ENCODE measurements at places on chromosomes 16 and 17.

DNA sequence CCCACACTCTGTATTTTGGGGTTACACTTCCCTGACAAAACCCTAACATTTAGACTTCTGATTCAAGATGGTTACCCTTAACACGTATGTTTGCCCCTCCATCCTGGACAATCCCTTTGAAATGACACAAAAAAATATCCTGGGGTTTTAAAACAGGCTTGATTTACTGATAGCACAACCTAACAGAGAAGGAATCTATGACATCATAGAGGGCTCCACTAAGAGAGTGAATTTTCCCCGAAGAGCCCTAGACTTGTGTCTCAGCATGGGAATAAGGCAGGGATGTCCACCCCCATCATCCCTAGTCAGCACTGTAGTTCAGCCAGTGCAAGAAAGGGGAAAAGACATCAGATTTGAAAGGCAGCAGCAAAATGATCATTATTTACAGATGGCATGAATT, 15.8 kb upstream of the SRCIN1 start:
- DNase-seq = no peak

GRCh38 chr17:45060382-45060796, 728 bp upstream of the NMT1 start:
- DNase-seq = no peak

DNA sequence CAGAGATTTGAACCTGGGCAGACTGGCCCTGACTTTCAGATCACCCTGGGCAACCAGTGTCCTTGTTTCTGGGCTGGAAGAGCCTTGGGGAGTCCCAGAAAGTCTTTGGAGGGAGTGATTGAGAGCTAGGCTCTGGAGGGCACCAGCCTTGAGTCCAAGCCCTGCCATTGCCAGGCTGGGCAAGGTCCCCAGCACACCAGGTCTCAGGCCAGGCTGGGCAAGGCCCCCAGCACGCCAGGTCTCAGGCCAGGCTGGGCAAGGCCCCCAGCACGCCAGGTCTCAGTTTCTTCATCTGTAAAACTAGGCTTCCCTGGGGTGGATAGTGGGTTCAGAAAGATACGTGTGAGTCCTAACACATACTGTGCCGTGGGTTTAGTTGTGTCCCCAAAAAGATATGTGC, 135.0 kb downstream of the IRF8 start:
- DNase-seq = no peak

DNA sequence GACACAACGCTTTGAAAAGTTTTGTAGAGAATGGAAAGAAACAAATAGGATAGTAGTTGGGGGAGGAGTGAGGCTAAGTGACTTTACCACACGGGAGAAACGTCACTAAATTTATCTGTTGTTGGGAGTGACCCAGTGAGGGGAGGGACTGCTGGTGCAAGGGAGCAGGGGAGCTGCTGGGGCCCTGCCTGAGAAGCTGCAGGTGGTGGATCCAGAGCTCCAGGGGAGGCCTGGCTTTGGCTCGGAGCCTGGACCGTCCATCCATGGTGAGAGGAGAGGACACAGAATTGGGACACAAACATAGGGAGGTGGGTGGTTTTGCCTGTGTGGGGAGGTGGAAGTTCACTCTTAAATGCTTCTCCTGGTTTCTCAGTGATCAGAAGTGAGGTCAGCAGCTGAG, 107.6 kb downstream of the GOSR1 start:
- DNase-seq = no peak

DNA sequence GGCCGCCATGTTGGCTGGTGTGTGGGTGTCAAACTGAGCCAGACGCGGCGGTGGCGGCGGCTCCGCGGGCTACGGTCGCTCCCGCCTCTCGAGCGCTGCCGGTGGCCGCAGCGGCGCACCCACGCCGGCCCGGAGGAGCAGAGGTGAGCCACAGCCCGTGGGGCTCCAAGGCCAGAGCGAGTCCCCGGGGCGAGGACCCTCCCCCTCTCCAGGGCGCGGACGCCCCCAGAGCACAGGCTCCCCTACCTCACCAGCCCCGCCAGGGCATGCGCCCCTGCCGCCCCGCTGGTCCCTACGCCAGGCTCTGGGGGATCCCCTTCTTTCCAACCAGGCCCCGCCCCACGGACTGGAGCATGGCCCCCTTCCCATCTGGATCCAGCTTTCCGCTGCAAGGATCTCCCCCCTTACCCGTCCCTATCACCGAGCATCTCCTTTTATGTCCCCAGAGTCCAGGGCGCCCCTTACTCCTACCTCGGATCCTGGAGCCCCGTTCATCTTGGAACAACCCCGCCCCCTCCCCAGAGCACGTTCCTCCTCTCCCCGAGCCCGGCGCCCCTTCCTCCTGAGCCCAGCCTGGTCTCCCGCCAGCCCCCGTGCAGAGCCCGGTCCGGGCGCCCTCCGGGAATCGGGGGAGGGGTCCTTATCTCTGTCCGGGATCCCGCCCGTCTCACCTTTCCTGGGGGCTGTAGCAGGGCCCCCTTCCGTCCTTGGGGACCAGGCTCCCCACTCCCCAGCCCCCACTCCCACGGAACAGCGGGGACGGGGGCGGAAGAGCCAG, 412 bp downstream of the EPN2 start:
- DNase-seq = peak; percentile 16

- DNase-seq = no peak
Measured at GRCh38 chr17:26731005-26731921, 562.7 kb upstream of the WSB1 start.

DNA sequence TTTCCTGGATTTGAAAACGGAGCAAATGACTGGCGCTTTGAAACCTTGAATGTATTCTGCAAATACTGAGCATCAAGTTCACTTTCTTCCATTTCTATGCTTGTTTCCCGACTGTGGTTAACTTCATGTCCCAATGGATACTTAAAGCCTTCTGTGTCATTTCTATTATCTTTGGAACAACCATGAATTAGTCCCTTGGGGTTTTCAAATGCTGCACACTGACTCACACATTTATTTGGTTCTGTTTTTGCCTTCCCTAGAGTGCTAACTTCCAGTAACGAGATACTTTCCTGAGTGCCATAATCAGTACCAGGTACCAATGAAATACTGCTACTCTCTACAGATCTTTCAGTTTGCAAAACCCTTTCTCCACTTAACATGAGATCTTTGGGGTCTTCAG, 32.3 kb downstream of the BRCA1 start:
- no peak for DNase-seq

GRCh38 chr17:3526491-3526890, 31.1 kb downstream of the TRPV3 start:
- no peak for DNase-seq

- no peak for DNase-seq
Measured at GRCh38 chr16:88983165-88983564, 6.2 kb upstream of the CBFA2T3 start.

DNA sequence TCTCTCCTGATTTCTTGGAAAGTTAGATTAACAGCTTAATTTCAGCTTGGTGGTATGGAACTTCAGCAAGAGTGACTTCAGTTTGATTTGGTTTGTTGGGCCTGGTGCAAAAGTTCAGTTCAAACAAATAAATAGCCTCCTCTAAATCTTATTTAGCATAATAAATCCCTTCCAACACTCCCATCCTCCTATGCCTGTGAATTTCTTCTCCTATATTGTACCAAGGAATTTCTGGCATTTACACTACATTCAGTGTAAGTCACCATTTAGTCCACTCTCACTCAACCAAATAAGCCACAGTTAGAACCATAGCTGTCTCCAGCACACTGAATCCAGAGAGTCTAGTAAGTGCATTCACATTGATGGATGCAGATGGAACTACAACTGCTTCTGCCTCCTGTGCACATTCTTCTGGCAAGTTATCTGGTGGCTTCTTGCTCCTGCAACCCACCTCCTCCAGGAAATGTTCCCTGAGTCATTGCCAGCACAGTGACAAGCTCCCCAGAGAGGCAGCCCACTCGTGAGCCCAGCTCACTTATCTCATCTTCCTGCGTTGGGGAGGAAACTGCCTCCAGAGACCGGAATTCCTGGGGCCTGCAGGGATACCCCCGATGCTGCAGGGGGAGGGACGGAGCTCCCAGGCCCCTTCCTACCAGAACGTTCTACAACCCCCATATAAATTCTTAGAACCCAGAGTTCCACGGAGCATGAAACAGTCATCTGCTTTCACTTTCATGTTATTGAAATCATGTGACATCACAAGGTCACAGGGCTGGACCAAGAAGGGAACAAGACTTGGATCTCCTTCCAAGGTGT, 318.3 kb downstream of the PHKB start:
- no peak for DNase-seq

DNA sequence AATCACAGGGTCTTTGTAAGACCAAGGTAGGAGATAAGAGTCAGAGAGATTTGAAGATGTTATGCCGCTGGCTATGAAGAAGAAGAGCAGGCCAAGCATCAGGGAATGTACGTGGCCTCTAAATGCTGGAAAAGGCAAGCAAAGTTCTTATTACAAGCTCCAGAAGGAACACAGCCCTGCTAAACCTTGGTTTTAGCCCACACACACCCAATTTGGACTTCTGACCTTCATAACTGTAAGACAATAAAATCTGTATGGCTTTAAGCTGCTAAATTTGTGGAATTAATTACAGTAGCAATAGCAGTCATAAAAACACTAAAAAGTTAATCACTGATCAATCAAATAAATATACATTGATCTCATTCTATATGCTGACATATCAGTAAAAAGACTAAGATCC, 6.0 kb downstream of the TMEM170A start:
- no peak for DNase-seq

- no peak for DNase-seq
Measured at GRCh38 chr17:49942947-49943346, 26.0 kb upstream of the DLX4 start.

- no peak for DNase-seq
Measured at GRCh38 chr17:67165201-67165600, 79.8 kb downstream of the HELZ start.

- no peak for DNase-seq
Measured at GRCh38 chr16:28084209-28084608, 20.7 kb upstream of the GSG1L start.

DNA sequence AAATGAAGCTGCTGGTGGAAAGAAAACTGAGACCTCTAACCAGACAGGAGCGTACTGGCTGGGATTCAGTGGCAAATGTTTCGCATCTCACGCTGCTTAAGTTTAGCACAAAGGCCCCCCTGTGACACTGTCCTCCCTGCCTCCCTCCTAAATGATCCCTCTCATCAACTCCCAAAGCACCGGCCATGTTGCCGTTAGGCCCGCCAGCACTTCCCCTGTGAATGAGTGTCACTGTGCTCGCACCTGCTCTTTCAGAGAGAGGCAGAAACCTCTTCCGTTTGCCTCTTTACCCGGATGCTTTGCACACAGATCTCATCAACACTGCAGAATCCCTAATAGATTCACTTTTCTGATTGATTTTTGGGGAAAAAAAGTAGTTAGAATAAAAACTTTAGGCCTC, 26.5 kb downstream of the MBTPS1 start:
- no peak for DNase-seq

- DNase-seq = no peak
Measured at GRCh38 chr16:86768999-86769398, 190.7 kb downstream of the FOXL1 start.

- no peak for DNase-seq
Measured at GRCh38 chr17:50034498-50035364, 21.2 kb upstream of the ITGA3 start.

GRCh38 chr17:79841369-79842135, 2.3 kb upstream of the CBX4 start:
- no peak for DNase-seq

GRCh38 chr17:7004398-7005253, 7.8 kb upstream of the RNASEK start:
- DNase-seq = no peak

DNA sequence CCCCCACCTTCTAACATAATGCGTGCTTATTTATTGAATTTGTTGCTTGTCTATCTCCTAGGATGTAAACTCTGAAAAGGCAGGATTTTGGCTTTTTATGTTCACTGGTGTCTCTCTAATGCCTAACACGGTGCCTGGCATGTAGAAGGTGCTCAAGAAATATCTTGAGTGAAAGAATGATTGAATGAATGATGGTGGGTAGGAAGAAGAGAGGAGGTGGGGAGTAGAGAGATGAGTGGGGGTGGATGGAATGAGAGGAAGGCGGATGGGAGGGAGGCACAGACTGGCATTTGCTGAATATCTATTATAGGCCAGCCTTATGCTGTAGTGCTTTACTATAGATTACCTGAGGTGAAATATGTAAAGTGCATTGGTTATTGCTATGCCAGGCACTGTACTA, 2.3 kb downstream of the PRSS36 start:
- no peak for DNase-seq

GRCh38 chr17:10094797-10095196, 103.6 kb downstream of the GAS7 start:
- no peak for DNase-seq

DNA sequence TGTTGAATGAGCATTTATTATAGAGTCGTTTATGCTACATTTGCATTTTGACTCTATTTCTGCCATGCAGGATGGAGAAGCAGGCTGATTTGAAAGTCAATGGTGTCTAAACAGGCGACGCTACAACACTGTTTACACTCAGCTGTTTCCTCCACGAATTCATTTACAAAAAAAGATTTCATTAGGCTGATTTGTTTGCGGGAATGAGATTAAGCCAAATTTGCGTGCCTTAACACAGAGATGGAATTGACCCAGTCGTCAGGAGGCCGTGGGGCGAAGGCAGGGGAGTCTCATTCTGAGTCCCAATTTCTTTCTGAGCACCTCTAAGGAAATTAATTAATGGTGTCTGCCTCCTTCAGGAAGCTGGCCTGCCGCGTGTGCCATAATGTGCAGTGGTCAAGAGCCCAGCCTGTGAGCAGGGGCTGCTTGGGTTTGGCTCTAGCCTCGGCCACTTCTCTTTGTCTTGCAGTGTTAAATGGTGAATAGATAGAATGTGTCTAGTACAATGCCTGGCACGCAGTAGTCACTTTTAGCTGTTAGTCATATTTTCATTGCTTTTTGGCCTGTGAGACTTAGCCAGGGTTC, 88.6 kb upstream of the NKD1 start:
- DNase-seq = no peak

DNA sequence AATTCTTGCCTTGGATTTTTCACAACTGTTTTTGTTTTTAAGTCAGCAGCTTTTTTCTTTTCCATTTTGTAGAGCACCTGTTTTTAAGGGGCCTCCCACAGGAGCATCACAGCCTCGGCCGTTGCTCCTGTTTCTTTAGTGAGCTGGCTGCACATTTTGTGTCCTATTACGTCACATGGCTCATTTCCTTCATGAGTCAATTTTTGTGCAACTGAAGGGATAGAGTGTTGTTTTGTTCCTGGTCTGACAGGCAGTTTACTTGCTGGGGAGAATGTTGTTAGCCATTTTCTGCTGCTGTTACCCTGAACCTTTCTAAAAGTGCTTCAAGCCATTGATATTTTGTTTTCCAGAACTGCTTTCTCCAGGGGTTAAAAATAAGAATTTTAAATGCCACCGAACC, 45.0 kb upstream of the CRISPLD2 start:
- no peak for DNase-seq

DNA sequence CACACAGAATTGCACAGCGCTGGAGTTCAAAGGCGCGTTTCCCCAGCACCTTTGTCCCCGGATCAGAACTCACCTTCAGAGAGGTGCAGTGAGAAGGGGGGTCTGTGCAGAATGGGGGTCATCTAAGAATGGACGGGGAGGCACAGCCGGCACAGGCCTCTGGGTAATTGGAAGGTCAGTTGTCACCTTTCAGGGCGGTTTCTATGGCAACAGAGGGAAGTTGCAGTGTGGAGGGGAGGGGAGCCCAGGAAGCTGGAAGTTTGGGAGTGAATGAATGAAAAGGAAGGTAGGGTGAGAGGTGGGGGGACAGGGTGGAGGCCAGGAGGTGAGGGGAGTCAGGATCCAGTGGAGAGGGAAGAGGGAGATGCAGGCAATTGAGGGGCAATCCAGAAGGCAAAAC, 12.4 kb upstream of the KCNG4 start:
- no peak for DNase-seq
